ENCODE measurements at places on chromosomes 13 and 19.

DNA sequence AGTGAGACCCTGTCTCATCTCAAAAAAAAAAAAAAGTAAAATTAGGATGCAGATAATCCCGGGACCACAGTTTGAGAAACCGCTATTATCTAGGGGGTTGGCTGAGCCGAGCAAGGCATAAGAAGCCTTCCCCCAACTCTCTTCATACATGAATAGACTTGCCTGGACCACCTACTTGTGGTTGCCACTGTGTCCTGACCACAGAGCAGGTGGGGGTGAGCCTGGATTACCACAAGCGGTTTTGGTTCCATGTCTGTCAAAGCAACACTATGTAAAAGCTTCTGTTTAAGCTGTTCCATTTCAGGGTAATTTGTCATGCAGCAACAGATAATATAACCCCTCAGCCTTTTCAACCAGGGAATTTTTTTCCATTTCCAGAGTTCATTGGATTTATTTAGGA, 3.3 kb upstream of the NAPA start:
- H3K36me3 ChIP-seq, result peaks cover 6% of the 10 kb centered on the region
- H3K4me3 ChIP-seq, result peak overlapping the region; percentile 41
- H3K27ac ChIP-seq, result peak overlapping the region; percentile 79
- peaks cover 74% of the 10 kb centered on the region for H3K4me1 ChIP-seq
- H3K27me3 ChIP-seq, result peaks cover 14% of the 10 kb centered on the region

DNA sequence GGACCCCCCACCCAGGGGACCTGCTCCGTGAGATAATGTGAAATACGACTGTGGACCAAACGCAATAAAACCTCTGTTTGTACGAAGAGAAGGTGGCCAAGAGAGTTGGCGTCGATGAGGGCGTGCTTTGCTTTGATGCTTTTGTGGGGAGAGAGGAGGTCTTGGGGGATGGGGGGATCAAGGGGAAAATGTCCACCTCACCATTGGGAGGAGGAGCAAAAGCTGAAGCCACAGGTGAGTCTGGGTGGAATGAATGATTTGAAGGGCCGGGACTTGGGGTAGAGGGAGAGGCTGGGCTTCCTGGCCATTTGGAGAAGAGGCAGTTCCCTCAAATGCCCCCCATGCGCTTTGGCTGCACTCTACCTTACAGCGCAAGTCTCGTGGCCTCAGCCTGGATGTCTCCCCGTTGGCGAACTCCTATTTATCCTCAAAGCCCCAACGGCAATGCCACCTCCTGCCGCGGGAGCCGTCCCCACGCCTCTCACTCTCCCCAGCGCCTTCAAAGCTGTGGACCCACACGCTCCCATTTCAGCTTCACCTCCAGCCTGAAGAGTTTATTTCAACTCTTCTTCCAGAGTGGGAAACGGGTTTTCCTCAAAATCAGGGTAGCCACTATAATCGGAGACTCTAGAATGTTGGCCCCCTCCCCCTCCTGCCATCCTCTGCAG, 795 bp upstream of the ABCA7 start:
- peak overlapping the region; percentile 93 for H3K4me3 ChIP-seq
- H3K27ac ChIP-seq, result peak overlapping the region; percentile 79
- H3K4me1 ChIP-seq, result peaks cover 53% of the 10 kb centered on the region
- H3K27me3 ChIP-seq, result no peaks in the 10 kb centered on the region
- H3K36me3 ChIP-seq, result peaks cover 25% of the 10 kb centered on the region
- no peak for DNase-seq

DNA sequence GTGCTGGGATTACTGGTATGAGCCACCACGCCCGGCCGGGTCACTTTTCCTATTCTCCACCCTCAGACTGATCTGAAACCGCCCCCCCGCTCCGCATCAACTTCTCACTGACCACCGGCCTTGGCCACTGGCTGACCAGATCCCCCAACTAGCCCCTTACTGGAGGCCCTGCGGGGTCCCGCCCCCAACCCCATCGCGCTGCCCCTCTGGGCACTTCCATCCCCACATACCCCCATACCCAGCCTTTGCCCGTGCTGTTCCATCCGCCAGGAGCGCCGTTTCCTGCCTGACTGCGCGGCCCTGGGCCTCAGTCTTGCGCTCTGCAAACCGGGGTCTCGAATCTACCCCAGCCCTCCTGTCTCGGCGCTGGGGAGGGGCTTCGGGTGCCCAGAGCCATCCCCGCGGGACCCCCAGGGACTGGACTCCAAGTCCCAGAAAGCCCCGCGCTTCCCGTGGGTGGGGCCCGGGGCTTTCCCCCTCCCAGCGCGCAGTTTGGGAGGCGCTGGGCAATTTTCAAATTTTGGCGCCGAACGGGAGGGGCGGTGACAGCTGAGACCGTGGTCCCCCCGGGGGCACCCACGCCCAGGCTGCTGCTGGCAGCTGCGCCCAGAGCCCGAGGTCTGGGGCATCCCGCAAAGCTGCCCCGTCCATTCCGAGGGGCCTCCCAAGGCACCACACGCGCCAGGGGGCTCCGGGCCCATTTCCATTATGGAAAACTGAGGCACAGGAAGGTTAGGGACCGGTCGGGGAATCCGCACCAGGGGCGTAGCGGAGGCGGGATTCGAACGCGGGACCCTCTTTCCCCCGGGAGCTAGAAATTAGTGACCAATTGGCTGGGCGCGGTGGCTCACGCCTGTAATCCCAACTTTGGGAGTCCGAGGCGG, 5.2 kb upstream of the LMNB2 start:
- peak overlapping the region; percentile 89 for H3K27ac ChIP-seq
- peaks cover 3% of the 10 kb centered on the region for H3K36me3 ChIP-seq
- DNase-seq, result peak; percentile 85
- peak overlapping the region; percentile 89 for H3K4me3 ChIP-seq
- H3K27me3 ChIP-seq, result no peaks in the 10 kb centered on the region

- peaks cover 26% of the 10 kb centered on the region for H3K4me1 ChIP-seq
- H3K27ac ChIP-seq, result no peak overlapping the region
- DNase-seq, result no peak
- no peak overlapping the region for H3K4me3 ChIP-seq
- peaks cover 22% of the 10 kb centered on the region for H3K27me3 ChIP-seq
Observed at GRCh38 chr19:7703332-7703731, 1.4 kb upstream of the FCER2 start.

GRCh38 chr19:23512151-23512925, 117.1 kb upstream of the ZNF91 start:
- H3K27ac ChIP-seq, result no peak overlapping the region
- no peaks in the 10 kb centered on the region for H3K4me1 ChIP-seq
- H3K4me3 ChIP-seq, result no peak overlapping the region
- no peak for DNase-seq
- no peaks in the 10 kb centered on the region for H3K27me3 ChIP-seq
- peaks cover 1% of the 10 kb centered on the region for H3K36me3 ChIP-seq

DNA sequence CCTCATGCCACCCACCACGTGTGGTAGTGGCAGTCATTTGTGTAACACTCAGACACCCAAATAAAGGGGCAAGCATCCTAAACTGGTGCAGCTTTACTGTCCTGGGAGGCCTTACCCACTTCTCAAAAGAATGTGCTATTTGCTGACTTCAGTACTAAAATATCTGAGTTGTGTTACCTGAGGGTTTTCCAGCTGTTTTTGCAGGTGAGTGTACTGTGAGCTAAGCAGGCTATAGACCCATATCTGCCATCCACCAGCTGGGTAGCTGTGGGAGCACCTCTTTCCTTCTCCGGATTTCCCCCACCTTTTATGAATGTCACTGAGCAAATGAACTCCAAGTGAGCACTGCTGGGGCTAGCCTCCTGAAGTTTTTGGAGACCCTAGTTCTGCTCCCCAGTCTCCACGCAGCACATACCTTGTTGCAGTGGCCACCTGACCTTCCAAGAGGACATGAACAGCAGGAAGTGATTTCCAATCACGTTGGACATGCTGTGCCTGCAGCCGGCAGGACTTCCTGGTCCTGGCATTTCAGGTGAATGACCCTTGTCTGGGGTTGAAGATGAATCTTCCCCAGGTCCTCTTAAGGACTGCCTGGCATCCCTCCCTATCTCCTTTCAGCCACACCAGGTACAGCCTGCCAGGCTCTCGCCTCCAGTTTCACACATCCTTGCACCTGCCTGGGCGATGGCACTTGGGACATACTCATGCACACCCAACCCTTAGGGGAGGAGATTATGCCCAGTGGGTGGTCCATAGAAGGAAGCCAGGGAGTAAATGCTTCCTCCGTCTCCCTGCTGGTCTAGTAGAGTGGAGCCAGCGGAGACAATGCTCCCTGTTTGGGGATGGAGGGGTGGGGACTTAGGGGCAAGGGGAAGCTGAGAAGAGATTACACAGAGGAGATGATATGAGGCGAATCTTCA, 109.5 kb upstream of the SPATA13 start:
- peaks cover 19% of the 10 kb centered on the region for H3K27me3 ChIP-seq
- no peak overlapping the region for H3K4me3 ChIP-seq
- H3K4me1 ChIP-seq, result peaks cover 22% of the 10 kb centered on the region
- no peak for DNase-seq

DNA sequence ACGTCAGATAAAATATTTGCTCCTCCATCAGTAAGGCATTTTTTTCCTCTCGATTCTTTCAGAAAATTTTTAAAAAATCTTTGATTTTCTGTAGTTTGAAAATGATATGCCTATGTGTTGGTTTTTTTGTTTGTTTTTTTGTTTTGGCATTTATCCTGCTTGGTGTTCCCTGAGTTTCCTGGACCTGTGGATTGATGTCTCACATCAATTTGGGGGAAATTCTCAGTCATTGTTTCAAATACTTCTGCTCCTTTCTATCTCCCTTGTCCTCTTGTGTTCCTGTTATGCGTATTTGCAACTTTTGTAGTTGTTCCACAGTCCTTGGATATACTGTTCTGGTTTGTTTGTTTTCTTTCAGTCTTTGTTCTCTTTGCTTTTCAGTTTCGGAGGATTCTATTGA, 18.8 kb upstream of the FLT1 start:
- H3K27ac ChIP-seq, result no peak overlapping the region
- no peaks in the 10 kb centered on the region for H3K36me3 ChIP-seq
- no peak overlapping the region for H3K4me3 ChIP-seq
- no peak for DNase-seq
- H3K27me3 ChIP-seq, result peaks cover 45% of the 10 kb centered on the region
- H3K4me1 ChIP-seq, result no peaks in the 10 kb centered on the region

DNA sequence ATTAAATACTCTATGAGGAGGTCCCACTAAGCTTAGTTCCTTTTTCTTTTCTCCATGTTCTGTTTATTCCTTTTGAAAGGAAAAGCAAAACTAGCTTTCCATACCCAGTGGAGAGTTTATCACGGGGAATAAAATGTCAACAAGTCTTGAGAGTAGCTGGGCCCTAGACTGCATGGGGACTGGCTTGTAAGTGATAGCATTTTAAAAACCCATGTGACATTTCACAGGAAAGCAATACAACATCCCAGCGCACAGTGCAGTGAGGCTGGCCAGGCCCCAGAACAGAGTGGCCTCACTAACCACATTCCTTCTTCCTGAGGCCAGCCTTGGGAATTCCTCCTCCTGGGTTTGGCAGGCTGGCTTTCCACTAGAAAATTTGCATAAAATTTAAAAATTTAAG, 149.8 kb downstream of the DLEU7 start:
- no peak for DNase-seq
- no peaks in the 10 kb centered on the region for H3K36me3 ChIP-seq
- no peak overlapping the region for H3K4me3 ChIP-seq
- no peaks in the 10 kb centered on the region for H3K4me1 ChIP-seq
- H3K27ac ChIP-seq, result no peak overlapping the region
- peaks cover 5% of the 10 kb centered on the region for H3K27me3 ChIP-seq

GRCh38 chr13:53050151-53050550, 21.5 kb downstream of the OLFM4 start:
- no peak for DNase-seq
- no peaks in the 10 kb centered on the region for H3K36me3 ChIP-seq
- H3K27me3 ChIP-seq, result no peaks in the 10 kb centered on the region
- no peaks in the 10 kb centered on the region for H3K4me1 ChIP-seq

- H3K27me3 ChIP-seq, result no peaks in the 10 kb centered on the region
- no peak overlapping the region for H3K4me3 ChIP-seq
- no peak for DNase-seq
- peaks cover 4% of the 10 kb centered on the region for H3K4me1 ChIP-seq
Observed at GRCh38 chr13:22316494-22317025, 645.7 kb downstream of the FGF9 start.

DNA sequence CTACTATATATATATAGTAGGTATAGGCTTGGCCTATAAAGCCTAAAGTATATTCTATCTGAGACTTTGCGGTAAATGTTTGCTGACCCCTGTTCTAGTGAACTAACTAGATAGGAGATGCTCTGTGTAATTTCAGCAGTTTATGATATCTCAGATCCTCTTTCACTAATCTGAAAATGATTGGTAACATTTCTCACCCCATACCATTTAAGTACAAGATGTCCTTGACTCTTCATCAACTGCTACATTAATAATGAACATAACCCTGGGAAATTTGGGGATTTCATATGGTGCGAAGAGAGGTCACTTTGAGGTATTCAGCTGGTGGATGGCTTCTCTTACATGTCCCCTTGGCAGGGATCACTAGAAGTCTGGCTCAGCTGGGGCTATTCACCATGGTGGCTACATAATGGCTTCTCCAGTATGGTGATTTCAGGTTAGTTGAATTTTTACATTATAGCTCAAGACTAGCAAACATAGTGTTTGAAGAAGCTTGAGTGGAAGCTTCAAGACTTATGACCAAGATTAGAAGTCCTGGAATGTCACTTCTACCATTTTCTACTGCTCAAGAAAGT, 103.6 kb upstream of the MYCBP2 start:
- H3K27me3 ChIP-seq, result no peaks in the 10 kb centered on the region
- H3K4me1 ChIP-seq, result peaks cover 13% of the 10 kb centered on the region
- DNase-seq, result no peak
- no peak overlapping the region for H3K27ac ChIP-seq
- H3K36me3 ChIP-seq, result peaks cover 3% of the 10 kb centered on the region

Data from activated CD8-positive, alpha-beta memory T cell treated with anti-CD3 and anti-CD28 coated beads, Interleukin-2, amount 10 ng/mL, durations not matched to agents 7 days and 5 days (primary cell).